ENCODE measurements at places on chromosomes 2 and 18.

DNA sequence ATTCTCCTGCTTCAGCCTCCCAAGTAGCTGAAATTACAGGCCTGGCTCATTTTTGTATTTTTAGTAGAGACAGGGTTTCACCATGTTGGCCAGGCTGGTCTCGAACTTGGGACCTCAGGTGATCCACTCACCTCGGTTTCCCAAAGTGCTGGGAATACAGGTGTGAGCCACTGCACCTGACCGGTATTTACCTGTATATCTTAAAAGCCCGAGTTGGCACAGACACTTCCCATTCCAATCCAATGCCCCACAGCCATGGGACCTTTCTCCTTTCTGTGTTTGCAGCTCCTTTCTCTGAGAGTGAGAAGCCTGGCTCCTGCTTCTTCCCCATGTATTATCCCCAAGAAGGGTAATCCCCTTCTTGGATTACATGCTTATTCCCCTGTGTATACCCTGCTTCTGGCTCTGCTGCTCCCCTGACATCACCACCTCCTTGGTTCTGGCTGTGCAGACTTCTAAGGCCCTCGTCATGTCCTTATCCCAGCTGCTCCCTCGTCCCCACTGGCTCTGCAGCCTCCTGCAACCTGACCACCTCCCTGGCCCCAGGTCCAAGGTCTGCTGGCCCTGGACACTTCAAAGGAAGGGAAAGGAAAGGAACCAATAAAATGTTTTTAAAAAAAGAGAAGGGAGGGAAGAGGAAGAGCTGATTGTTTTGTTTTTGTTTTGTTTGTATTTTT lies 52.8 kb downstream of the INPP5D start:
- DNase-seq = no peak

DNA sequence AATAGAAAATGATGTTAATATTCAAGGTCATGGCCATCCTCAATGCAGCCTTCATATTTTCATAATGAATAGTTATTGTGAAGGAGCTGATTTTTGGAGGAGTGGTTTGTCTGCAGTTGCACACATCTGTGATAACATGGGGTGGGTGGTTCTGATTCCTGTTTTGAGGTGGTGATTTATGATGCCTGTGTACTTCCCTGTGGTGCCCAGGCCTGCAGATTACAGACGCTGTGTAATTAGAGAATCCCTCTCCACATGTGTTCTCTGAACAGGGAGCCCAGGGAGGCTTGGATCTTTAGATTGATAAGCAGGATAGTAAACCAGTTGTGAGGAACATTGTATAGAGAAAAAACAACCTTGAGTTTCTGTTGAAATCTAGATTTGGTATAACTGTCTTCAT lies 117.5 kb downstream of the AGAP1 start:
- peak; percentile 57 for DNase-seq

DNA sequence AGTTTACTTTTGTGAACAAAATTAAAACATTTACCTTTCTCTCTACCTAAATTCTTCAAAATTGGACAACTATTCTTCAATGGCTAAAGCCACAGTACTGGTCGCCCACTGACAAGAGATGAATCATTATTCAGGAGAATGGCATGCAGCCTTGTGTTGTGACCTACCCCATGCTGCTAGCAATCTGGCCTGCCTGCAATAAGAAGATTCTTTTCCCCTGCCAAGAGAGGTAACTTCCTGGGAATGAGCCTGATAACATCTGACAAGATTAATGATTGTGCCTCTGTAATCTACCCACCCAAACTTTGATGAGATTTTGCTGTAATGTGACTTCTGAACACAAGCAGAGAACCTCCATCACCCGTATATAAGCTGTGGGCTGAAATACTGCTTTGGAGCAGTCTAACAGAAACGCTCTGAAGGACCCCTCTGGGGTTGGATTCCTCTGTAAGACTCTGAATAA lies 47.0 kb upstream of the ST3GAL5 start:
- DNase-seq = no peak

- DNase-seq = no peak
Observed at GRCh38 chr18:21798126-21798525, 57.5 kb downstream of the MIB1 start.

DNA sequence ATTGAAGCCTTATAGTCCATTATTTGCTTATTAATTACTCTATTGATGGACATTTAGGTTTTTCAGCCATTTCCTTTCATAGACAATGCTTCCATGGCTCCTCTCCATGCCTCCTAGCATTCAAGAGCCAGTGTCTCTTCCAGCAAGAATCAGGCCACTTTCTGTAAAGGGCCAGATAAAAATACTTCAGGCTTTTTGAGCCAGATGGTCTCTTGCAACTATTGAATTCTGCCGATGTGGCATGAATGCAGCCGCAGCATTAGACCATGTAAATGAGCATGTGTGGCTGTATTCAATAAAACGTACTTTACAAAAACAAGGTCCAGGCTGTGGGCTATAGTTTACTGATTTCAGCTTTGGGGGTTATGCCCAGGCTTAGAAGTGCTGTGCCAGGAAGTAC lies 38.5 kb downstream of the TRAF3IP1 start:
- DNase-seq = peak; percentile 65

- no peak for DNase-seq
Observed at GRCh38 chr2:27085673-27086089, 891 bp upstream of the KHK start.

GRCh38 chr2:205688417-205689200 lies 6.3 kb downstream of the NRP2 start:
- DNase-seq = no peak

DNA sequence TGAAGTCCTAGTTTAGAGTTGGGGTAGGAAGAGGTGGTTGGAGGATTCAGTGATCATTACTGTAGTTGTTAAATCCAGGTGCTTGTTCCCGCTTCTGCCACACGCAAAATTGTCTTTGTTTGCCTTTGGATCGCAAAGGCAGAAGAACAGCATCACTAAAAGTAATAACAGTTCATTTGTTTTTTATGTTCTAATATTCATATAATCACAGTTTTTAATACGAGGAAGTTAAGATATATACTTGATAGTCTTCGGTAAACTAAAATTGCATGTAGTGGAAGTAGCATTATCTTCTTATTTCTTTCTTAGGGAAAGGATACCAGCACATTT lies 365 bp downstream of the NDUFB3 start:
- DNase-seq = peak; percentile 45

DNA sequence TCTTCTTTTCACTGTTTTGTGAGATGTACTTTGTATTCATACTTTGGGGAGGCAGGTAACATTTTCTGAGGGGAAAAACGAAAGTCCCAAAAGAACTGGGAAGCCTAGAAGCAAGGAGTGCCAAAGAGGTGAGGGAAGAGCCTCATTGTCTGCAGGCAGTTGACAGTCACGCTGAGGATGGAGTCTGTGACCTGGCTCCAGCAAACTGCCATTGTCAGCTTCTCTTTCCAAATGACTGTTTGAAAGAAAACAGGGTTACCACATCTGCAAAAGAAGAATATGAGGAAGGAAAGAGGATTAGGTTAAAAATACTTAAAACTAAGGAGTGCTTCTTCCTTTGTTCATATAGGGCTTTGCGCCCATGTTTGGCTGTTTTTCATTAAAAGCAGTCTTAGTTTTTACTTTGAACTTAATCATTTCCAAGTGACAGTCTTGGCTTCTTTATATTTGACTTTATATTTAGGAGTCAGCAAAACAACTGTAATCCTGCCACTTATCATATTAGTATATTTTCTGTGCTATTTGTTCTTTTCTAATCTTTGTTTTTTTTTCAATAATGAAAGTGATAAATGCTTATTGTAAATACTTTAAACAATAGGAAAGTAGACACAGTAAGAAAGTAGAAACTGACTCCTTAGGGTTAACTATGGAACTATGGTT lies 35.0 kb downstream of the CERS6 start:
- DNase-seq = no peak

DNA sequence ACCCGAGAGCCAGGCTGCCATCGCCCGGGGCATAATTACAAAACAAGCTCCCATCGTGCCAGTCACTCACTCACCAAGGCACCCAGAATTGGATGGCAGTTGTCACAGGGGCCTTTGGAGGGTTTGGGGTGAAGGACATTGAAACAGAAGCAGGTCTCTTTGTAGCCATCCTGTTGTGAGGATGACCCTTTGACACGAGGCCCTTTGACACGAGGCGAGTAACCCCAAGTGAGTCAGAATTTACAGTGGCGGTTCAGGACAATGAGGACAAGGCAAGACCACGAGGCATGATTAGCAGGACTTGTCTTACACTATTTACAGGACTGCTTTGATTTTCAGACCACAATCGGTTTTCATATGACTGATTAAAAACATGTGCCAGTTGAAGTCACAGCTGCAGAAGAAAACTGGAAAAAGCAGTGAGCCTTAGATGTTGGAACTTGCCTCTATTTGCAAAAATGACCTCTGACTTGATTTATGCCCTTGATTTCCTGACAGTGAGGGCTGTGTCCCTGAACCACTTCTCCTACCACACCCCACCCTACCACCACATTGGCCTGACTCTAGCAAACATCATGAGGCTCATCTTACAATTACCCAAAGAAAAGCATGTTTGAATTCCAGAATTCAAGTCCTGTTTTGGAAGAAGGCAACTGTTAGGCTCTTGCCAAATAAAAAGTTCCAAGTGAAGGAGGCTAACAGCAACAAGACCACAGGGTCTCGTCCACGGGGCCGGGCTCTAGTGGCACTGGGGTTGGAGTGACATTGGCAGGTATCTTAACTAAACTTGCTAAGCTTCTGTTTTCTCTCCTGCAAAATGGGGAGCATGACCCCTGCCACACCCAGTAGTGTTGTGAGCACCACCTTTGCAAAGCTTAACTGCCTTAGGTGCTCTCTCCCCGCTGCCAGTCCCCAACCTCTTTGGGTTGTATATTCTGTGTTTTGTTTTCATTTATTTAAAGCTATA lies 64.4 kb upstream of the FOSL2 start:
- no peak for DNase-seq

DNA sequence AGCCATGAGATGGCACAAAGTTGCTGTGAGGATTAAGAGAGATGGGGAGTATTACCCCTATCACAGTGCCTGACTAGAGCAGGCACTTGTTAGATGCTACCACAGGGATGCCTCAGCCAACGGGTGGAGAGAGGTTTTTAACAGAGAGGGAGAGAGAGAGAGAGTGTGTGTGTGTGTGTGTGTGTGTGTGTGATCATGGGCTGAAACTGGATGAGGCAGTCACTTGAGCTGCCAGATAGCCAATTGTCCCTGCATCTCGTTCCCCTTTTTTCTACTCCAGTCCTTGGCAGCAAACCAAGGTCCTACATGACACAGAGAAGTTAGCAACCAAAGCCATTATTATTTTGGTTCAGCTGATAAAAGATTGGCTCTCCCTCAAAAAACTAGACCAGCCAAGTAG lies 3.0 kb downstream of the CD8A start:
- DNase-seq = no peak

GRCh38 chr2:25481381-25482300 lies 139.9 kb upstream of the DNMT3A start:
- DNase-seq = no peak

GRCh38 chr2:218340656-218341055 lies 16.0 kb upstream of the CATIP start:
- no peak for DNase-seq

GRCh38 chr2:9897846-9898245 lies 53.6 kb upstream of the GRHL1 start:
- DNase-seq = peak; percentile 21

DNA sequence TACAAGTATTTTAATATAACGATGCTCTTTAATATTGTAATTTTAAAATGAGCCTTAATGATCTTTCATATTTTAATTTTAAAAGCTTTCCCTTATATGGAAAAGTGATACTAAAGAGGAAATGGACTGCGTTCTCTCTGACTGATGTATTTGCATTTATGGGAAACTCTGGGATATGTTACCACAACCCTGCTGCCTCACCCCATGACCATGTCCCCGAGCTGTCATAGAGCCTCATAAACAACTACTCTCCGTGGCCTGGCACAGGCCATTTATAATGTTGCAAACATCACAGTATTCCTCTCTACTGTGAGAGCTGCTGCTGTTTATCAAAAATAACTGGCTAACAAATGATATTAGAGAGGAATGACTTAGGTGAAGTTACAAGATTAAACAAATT lies 75.8 kb upstream of the SEC11C start:
- DNase-seq = no peak

- no peak for DNase-seq
Observed at GRCh38 chr2:128309280-128310093, 9.2 kb downstream of the HS6ST1 start.

- no peak for DNase-seq
Observed at GRCh38 chr2:137009953-137010352, 244.6 kb downstream of the THSD7B start.

- no peak for DNase-seq
Observed at GRCh38 chr2:201258666-201259615, 1.4 kb upstream of the CASP8 start.

DNA sequence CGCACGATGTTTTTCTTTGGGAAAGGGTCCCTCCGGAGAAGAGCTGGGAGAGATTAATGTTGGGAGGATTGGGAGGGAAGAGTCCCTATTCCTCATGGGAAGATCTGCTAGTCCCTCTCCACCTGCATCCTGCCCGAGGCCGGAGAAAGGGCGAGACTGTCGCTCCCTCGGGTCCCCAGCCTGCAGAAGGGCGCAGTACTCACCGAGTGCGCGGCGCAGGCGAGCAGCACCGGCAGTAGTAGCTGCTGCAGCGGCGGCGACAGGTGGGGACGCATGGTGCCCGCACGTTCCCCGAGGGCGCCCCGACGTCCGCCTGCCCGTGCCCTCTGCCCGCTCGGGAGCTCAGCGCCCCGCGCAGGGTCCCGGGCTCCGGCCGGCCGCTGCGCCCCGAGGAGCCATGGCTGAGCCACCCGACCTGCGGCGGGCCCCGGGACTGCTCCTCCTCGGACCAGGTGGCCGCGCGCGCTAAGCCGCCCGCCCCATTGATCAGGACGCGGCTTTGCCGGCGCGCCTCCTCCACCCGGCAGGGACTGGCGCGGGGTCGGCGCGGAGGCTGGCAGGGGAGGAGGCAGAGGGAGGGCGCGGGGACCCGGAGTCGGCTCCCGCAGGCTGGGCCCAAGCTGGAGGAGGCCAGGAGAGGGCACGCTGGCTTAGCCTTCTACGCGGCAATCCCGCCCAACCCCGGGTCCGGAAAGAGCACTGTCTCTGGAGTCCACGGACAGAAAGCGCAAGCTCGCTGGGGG lies at the start of gene SCTR:
SCTR (minus strand) TSS at position 532 of the 743 bp plus-strand sequence; CDS start at position 275, 257 bp downstream.
- no peak for DNase-seq

GRCh38 chr2:228535396-228535795 lies 353.9 kb upstream of the SPHKAP start:
- no peak for DNase-seq

DNA sequence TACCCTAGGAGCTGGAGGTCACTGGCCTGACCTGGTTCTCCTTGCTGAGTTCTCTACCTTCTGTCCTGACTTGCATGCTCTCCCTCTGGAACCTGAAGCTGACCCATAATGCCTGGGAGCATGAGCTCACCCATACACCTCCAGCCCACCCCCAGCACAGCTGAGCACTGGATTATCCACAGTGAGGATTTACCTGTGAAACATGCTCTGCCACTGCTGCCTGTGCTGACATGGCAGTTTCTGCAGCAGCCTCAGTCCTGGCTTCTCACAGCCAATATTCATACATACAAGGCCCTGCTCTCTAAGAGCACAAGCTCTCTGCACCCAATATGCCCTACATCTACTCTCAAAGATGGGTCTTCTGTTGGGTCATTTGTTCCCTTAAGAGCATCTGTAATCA lies 5.0 kb downstream of the CXCR2 start:
- DNase-seq = no peak

GRCh38 chr2:54634564-54635511 lies 88.6 kb upstream of the EML6 start:
- DNase-seq = no peak
